ENCODE measurements at places on chromosomes 12 and 14. TPM values are rescaled to one million over a fixed set of nuclear protein-coding genes. Genes with fewer than 3 reads are reported as not detected.

DNA sequence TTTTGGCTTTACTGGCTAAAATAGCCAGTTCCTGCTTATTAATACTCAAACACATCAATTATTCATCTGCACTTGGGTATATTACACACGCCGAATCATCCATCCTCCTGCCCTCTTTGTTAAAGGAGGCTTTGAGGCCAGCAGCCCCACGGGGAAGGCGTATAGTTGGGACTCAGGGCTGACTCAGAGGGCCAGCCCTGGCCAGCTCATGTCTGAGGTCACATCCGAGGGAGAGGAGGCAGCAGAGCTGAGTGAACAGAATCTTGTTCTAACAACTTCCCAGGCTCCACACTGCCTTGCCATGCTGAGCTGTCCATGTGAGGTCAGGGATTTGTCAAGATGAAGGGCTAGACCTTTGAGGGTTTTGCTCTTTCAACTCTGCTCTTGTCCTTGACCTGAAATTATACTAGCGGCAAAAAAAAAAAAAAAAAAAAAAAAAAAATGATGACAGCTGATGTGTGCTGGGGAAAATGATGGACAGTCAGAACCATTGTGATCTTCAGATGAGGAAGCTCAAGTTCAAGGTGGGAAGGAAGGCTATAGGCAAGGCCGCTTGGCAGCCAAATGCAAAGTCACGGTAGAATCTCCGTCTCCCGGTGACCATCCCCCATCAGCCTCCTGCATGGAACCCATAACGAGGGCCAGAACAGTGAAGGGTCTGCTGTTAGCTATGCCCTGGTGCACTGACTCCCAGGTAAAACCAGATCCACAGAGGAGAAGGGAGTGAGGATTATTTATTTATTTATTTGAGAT, 12.5 kb upstream of the MARK3 start:
- DNase-seq: no peak
- H3K4me1 ChIP-seq: no peaks in the 10 kb centered on the region
- H3K4me3 ChIP-seq: no peak overlapping the region
- H3K27me3 ChIP-seq: no peaks in the 10 kb centered on the region
- H3K27ac ChIP-seq: no peak overlapping the region

- no peaks in the 10 kb centered on the region for H3K27me3 ChIP-seq
- H3K4me3 ChIP-seq: no peak overlapping the region
- H3K4me1 ChIP-seq: no peaks in the 10 kb centered on the region
- no peak for DNase-seq
Observed at GRCh38 chr12:105948331-105948730, 190.4 kb downstream of the NUAK1 start.

DNA sequence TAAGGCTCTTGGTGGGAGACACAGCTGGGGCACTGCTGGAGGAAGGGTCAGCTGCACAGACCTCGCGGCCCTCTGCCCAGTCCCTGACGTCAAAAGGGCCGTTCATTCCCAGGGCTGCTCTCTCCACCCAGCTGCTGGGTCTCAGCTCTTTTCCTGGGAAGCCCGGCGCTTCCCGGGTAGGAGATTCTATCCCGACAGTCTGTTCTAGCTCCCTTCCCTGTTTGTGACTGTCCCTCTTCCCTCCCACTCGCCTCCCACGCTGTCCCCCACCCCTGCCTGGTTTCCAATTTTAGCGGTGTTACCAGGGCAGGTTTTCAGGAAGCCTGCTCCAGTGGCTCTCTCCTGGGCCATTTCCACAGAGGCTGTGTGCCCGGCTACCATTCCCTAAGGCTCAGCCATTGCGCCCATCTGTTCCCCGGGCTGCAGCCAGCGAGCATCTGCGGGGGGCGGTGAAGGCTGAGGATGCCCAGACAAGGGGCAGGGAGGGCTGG, 186.6 kb downstream of the CACNA1C start:
- no peak overlapping the region for H3K4me3 ChIP-seq
- H3K4me1 ChIP-seq: no peaks in the 10 kb centered on the region
- no peaks in the 10 kb centered on the region for H3K27me3 ChIP-seq

GRCh38 chr12:50517421-50518048, 12.8 kb downstream of the DIP2B start:
- H3K4me1 ChIP-seq: peaks cover 18% of the 10 kb centered on the region
- H3K4me3 ChIP-seq: no peak overlapping the region
- peak overlapping the region; percentile 64 for H3K27ac ChIP-seq
- H3K36me3 ChIP-seq: no peaks in the 10 kb centered on the region

GRCh38 chr14:64816221-64816783, 63.4 kb downstream of the SPTB start:
- no peak overlapping the region for H3K4me3 ChIP-seq
- H3K4me1 ChIP-seq: peaks cover 7% of the 10 kb centered on the region
- DNase-seq: no peak
- H3K27ac ChIP-seq: no peak overlapping the region
- no peaks in the 10 kb centered on the region for H3K36me3 ChIP-seq

- DNase-seq: peak; percentile 57
- no peaks in the 10 kb centered on the region for H3K4me1 ChIP-seq
- no peaks in the 10 kb centered on the region for H3K27me3 ChIP-seq
Observed at GRCh38 chr14:89368490-89369477, 48.2 kb downstream of the FOXN3 start.

DNA sequence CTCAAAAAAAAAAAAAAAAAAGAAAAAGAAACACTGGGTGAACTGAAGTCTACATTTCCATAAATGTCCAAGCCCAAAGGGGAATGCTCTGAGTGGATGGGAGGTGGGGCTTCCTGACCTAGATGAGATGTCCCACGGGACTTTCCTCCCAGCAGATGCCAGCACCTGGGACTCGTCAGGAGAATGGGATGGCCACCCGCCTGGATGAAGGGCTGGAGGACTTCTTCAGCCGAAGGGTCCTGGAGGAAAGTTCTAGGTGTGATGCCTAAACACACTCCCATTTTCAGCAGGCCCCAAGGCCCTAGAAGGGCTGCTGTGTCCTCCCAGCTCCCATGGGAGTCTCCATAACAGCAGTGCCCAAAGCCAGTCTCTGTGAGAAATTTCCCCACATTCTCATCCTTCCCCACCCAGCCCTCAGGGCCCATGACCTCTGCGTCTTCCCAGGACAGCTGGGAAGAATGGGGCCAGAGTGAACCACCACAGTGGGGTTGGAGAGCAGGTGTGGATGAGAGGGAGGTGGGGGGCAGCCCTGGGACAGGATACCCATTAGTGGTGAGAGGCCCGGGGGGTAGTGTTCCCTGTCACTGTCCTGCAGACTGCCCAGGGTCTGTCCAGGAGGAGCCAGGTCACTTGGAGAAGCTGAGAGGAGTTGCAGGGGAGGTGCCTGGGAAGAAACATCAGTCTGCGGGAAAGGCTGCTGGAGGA, 7.1 kb upstream of the CPNE6 start:
- no peak overlapping the region for H3K27ac ChIP-seq
- H3K4me1 ChIP-seq: peaks cover 40% of the 10 kb centered on the region
- H3K27me3 ChIP-seq: no peaks in the 10 kb centered on the region
- DNase-seq: no peak
- no peaks in the 10 kb centered on the region for H3K36me3 ChIP-seq

DNA sequence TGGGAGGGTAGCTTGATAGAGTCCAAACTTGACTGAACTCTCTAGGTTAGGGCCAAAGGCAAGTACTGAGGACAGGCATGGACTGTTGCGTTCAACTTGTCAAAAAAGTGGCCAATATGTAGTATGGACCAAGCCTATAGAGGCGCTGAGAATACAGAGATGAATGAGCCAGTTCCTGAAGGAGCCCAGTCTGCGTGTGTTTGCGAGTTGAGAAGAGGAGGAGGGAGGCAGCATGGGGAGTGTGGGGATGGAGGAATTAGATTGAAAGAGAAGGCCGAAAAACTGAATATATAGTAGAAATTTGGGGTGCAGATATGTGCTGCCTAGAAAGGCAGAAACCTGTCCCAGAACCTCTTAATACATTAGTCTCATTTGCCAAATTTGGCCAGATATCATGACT, 412.4 kb downstream of the PCNX1 start:
- no peaks in the 10 kb centered on the region for H3K27me3 ChIP-seq
- no peaks in the 10 kb centered on the region for H3K4me1 ChIP-seq
- H3K4me3 ChIP-seq: peak overlapping the region; percentile 88
- no peak for DNase-seq
- peak overlapping the region; percentile 99 for H3K27ac ChIP-seq

- no peak for DNase-seq
- no peak overlapping the region for H3K27ac ChIP-seq
- no peaks in the 10 kb centered on the region for H3K36me3 ChIP-seq
- H3K27me3 ChIP-seq: no peaks in the 10 kb centered on the region
- no peaks in the 10 kb centered on the region for H3K4me1 ChIP-seq
Observed at GRCh38 chr14:96762650-96763049, 34.5 kb upstream of the VRK1 start.

- H3K27ac ChIP-seq: no peak overlapping the region
- no peaks in the 10 kb centered on the region for H3K27me3 ChIP-seq
- no peak overlapping the region for H3K4me3 ChIP-seq
- DNase-seq: no peak
- H3K4me1 ChIP-seq: no peaks in the 10 kb centered on the region
Observed at GRCh38 chr14:55398679-55399078, 13.0 kb downstream of the ATG14 start.

- H3K4me3 ChIP-seq: peak overlapping the region; percentile 98
- DNase-seq: peak; percentile 48
- H3K36me3 ChIP-seq: no peaks in the 10 kb centered on the region
- H3K27ac ChIP-seq: peak overlapping the region; percentile 50
Observed at GRCh38 chr12:101698800-101699347, 1.4 kb downstream of the CHPT1 start.

DNA sequence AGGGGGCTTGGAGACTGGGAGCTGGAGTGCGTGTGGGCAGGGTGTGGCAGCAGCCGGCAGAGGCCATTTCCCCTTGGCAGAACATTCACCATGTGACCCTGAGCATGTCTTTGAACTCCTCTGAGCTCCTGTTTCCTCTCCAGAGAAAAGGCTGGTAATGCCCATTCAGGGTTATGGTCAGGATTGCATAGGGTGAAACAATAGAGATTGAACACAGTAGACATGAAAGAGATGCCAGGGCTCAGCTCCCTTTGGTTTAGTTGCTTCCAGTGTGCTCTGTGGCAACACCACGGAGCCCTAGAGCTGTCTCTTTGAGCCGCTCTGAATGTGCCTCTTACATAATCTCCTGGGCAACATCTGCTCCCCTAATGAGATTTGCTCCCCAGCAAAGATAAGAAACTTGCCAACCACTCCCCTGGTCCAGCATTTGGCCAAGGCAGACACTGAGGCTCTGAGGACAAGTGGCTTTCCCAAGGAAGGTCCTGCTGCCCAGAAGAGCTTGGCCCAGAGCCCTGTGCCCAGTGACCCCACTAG, 4.6 kb downstream of the IFI27 start:
- no peak for DNase-seq
- no peaks in the 10 kb centered on the region for H3K36me3 ChIP-seq
- no peaks in the 10 kb centered on the region for H3K4me1 ChIP-seq

DNA sequence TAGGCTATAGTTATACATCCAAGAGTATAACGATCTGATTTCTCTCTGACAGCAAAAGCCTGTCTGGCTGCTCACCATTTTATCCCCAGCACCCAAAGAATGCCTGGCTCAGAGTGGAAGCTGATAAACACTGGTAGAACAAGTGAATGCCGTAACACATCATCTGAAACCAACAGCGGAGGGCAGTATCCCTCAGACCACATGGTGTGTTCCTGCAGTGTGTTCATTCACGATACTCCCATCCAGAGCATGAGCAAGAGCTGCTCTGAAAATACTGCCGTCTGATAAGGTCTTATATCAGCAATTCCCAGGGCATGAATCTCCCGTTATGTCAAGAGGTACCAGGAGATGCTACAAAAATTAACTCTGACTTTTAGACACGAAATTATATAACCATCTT, 95.9 kb downstream of the TTC7B start:
- H3K4me1 ChIP-seq: no peaks in the 10 kb centered on the region
- no peak for DNase-seq
- no peaks in the 10 kb centered on the region for H3K27me3 ChIP-seq
- no peak overlapping the region for H3K27ac ChIP-seq

DNA sequence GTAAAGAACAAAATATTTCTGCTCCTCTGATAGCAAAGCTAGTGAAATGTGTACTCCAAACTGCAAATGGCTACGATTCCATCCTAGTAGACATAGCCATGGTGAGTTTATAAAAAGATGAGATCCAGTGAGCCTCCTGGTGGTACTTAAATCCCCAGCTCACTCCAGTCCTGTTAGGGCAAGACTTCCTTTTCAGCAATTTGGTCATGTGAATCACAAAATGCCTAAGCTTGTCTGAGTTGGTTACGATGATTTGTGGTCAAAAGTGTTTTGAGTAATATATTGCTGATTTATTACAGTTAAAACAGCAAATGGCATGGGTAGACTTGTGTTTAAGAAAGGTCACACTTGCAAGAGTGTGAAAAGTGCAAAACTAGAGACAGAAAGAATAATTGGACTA, 102.7 kb upstream of the NAV3 start:
- DNase-seq: no peak
- no peak overlapping the region for H3K4me3 ChIP-seq
- H3K27me3 ChIP-seq: no peaks in the 10 kb centered on the region
- H3K36me3 ChIP-seq: no peaks in the 10 kb centered on the region
- H3K4me1 ChIP-seq: no peaks in the 10 kb centered on the region

DNA sequence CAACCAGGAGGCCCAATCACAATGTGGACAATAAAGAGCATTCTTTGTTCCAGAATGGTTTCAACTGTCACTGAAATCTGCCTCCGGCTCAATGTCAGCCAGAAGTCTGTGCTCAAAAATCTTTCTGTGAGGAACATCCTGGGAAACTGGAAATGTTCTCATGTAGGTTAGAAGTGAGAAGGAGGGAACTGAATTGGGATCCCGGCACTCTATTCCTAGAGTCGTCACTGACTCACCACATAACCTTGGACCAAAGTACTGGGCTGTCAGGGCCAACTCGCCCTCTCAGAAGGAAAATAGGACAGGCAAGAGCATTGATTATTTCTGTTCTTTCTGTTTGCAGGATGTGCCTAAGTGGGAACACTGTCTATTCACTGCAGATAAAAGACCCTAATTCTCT, 57.6 kb downstream of the PRKAB1 start:
- peak; percentile 59 for DNase-seq
- peak overlapping the region; percentile 54 for H3K27ac ChIP-seq
- H3K4me1 ChIP-seq: no peaks in the 10 kb centered on the region
- no peak overlapping the region for H3K4me3 ChIP-seq

DNA sequence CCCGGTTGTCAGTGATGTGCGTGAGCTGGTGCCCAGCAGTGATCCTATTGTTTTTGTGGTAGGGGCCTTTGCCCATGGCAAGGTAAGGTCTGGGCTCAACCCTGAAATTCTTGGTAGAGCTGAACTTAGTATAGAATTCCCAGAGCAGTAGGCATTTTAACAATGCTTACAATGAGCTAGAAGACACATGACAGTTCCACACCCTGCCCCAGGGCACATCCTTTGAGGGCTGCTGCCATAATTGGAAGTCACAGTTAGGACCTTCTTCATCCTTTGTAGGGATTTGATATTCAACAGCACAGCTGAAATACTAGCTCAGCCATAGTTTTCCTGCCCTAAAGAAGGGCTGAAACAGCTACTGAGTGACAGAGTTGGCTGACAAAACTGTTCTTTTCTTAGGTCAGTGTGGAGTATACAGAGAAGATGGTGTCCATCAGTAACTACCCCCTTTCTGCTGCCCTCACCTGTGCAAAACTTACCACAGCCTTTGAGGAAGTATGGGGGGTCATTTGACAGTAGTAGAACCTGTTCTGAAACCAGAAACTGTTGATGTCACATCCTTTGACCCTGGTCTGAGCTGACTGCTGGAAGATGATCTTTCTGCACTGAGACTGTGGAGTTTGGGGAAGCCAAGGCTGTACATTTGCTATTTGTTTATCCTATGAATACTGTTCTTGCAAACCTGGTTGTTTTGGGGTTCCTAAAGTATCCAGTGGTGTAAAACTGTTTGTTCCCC, 4.8 kb downstream of the EMG1 start:
- no peak overlapping the region for H3K4me3 ChIP-seq
- no peak for DNase-seq
- H3K4me1 ChIP-seq: peaks cover 5% of the 10 kb centered on the region

The CLEC4A gene
- not detected for total RNA-seq

The KRT3 gene
- total RNA-seq: not detected

The USP44 gene
- not detected for total RNA-seq

The TPPP2 gene
- total RNA-seq: not detected

The FOXN4 gene
- not detected for total RNA-seq

The CCNT1 gene
- total RNA-seq: 37.0 TPM

The MMP17 gene
- total RNA-seq: 5.3 TPM

The DCAF5 gene
- total RNA-seq: 38.7 TPM
